ENCODE measurements at places on chromosomes 7 and 10.
A peak's percentile ranks its signal among the peaks of the same experiment; 100 is the strongest.

DNA sequence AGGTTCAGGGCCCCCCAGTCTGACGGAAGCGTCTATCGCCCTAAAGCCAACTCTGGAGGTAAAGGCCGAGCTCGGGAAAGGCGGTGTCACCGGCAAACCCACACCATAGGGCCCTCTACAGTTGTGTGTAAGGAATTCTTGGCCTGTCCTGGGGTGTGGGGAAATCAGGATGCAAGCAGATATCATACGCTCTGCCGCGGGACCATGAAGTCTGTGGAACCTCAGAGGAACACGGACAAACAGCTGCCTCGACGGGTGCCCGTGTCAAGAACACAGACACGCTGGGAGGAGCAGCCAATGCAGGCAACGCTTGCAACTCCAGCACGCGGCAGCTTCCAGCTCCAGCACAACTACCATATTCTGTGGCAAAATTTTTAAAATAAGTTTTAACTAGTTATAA is 157.9 kb downstream of the DIP2C start:
- no peak for DNase-seq

DNA sequence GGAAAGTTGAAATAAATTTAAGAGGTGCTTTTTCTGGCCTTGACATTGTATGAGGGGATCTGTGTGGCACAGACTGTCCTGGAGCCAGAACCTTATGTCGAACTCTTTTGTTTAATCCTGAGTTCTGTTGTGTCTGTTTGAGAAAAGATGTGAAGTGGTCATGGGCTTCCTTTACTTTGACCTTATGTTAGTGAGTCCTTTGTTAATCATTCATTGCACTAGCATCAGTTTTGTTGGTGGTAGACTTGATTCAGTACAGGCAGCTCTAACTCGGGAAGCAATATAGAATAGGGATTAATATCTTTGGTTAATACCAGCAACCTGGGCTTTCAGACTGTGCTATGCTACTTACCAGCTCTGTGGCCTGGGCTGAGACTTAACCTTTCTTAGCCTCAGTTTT is 123.9 kb upstream of the FZD1 start:
- no peak for DNase-seq

GRCh38 chr10:5219262-5219661 is 22.6 kb downstream of the AKR1C4 start:
- DNase-seq: no peak

- DNase-seq: no peak
These were observed 20.5 kb downstream of the GRK5 start for GRCh38 chr10:119227825-119228224.

DNA sequence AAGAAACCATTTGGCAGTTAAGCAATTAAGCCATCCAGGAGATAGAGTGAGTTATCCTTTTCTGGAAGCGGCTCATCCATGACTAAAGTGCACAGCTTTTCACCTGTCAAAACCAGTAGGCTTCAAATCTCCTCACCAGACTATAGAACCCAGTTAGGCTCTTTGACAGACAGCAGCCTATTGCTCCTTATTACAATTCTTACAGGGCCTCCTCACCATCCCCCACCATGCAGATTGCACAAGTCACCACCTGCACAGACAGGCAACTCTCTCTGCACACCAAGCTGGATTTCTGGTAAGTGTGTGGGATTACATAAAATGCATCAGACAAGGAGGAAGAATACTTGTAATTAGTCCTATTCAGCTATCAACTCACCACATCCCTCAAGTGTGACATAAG is 301.6 kb downstream of the SNX13 start:
- DNase-seq: peak; percentile 39

DNA sequence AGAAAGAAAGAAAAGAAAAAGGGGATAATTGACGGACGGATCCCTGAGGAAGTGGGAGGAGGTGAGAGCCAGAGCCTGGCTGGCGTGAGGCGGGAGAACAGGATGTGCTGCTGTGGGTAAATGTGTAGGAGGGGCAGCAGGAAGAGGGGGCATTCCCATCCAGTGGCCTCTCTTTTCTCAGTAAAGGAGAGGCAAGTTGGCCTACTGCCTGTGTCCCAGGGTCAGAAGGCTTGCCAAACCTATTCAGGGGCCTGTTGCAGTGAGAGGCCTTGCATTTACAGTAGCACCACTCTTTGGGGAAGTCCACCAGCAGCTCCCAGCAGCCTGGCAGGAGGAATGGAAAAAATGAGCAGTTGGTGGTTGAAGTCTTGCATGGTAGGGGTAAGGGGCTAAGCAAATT is 26.6 kb upstream of the ASCC1 start:
- peak; percentile 49 for DNase-seq

DNA sequence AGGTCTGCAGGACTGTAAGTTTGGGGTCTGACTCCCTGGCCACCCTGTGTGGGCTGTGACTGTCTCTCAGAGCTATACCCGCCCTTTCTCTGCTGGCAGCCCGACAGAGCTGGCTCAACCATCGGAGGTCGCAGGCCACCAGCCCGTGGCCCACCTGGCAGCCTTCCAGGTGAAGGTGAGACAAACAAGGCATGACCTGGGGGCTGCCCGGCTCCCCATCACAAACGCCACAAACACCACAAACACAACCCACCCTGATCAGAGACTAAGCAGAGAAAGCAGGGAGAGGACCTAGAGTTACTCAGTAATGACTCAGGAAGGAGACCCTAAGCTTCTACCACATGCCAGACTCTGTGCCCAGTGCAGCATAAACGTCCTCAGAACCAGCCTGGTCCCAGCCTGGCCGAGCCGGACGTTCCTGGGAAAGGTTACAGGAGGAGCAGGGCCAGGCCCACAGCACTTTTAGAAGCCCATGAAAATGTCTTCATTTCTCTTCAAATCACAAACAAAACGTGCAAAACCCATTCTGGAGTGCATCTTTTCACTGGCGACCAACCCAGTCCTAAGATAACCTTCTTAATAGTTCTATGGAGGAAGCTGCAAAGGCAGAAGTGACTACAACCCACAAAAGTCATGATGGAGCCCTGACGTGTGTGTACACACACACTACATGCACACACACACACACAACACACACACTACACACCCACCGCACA is 66.8 kb downstream of the MKI67 start:
- no peak for DNase-seq

GRCh38 chr7:81051811-81052413 is 133.1 kb upstream of the SEMA3C start:
- no peak for DNase-seq

- peak; percentile 18 for DNase-seq
These were observed 91.4 kb downstream of the ZNF777 start for GRCh38 chr7:149369497-149369896.

GRCh38 chr10:61071580-61071979 is 127.6 kb upstream of the RHOBTB1 start:
- DNase-seq: no peak

GRCh38 chr10:130160775-130161174 is 24.6 kb downstream of the GLRX3 start:
- no peak for DNase-seq

DNA sequence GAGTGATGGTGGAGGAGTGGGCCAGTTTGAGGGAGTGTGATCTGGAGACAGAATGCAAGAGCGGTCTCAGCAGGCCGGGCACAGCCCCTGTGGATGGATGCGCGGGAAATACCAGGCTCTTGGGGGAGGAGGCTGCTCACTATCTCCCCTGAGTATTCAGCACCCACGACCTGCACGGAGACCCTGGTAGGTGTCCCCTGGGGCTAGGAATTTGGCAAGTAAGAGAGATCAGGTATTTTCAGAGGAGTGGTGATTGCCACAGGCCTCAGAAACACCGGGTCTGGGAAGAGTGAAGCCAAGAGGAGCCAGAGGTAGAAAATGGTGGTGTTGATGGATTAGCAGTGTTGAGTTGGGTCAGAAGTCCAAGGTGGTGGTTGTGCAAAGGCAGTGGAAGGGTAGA is 426.3 kb downstream of the PAXIP1 start:
- DNase-seq: no peak

DNA sequence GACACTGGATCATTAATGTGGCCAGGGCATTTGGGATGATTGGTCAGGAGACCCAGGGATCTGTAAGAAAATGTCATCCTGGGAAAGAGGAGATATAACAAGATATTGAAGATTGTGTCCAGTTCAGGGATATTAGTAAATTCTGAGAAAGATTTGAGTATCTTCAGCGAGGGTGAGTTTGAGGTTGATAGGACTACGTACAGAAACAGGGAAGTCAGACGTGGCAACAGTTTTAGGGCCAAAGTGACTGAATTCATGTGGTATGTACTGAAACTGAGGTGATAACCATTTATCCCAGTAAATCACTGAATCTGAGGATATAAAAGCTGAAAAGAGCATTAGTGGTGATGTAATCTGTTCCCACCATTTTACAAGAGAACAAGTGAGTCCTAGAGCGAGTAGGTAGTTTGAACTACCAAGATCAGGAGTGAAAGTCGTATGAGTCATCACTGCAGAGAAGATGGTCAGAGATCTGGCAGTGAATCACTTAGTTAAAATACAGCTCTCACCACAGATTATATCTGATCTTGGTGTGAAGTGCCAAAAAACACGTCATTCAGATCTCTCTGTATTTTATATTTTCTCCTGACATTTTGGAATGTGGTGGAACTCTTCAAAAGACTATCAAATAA is 220.5 kb downstream of the CDK14 start:
- DNase-seq: peak; percentile 64

- no peak for DNase-seq
These were observed 187.1 kb downstream of the DNAJB6 start for GRCh38 chr7:157523766-157524421.

Measured in hepatocyte (in vitro differentiated cells).